Activated T-helper 9 cell treated with anti-CD3 and anti-CD28 coated beads, Interleukin-2, amount 50 U/mL, for 16 hours (primary cell): ENCODE measurements at places on chromosomes 7 and 10.

GRCh38 chr7:7148798-7149481 is 33.4 kb upstream of the C1GALT1 start:
- DNase-seq, result no peak

GRCh38 chr7:65798111-65799075 is 74.5 kb upstream of the VKORC1L1 start:
- no peak for DNase-seq

DNA sequence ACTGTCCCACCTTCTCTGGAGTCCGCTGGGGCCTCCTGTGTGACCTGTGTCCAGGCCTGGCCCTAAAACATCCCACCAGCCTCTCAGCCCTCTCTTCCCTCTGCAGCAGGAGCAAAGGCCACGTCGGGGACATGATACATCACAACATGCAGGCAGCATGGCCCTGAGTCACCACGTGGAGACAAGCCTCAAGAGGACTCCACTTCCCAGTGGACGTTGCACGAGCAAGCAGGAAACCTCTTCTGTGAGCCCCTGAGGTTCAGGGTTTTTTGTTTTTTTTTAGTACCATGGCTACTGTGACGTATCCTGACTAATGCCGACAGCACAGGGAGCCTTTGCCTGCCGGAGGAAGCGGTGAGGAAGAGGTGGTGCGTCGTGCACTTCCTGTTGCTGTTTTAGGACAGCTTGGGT is 165.9 kb downstream of the DNAJB6 start:
- DNase-seq, result peak; percentile 30

GRCh38 chr10:88459530-88459929 is 123.6 kb downstream of the RNLS start:
- no peak for DNase-seq

DNA sequence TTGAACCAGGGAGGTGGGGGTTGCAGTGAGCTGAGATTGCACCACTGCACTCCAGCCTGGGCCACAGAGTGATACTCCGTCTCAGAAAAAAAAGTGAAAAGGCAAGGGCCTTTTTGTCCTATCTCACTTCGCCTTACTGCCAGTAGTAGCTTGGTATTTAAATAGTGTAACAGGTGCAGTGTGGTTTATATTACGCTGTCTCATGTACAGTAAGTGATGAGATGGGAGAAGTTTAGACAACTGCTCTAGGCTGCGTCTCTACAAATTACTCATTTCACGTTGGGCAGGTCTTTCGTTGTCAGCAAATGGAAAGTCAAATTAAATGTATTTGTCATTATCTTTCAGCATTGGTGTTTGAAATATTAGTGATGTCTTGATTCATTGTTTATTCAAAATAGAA is 15.5 kb upstream of the PFKFB3 start:
- no peak for DNase-seq

DNA sequence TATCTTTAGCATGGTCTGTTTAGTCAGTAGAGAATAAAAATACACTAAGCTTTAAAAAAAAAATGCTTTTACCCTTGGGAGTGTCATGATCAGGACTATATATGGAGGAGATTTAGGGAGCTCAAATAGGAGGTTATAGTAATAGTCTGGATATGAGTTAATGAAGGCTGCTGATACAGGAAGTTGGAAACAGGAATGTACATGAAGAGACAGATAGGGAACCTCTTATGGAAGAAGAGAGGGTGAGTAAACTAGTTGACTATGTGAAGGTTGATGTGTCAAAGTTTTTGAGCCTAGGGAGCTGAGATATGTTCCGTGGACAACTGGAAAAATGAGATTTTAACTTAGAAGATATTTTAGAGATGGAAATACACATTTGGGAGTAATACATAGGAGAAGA is 472.0 kb upstream of the FZD8 start:
- DNase-seq, result no peak

DNA sequence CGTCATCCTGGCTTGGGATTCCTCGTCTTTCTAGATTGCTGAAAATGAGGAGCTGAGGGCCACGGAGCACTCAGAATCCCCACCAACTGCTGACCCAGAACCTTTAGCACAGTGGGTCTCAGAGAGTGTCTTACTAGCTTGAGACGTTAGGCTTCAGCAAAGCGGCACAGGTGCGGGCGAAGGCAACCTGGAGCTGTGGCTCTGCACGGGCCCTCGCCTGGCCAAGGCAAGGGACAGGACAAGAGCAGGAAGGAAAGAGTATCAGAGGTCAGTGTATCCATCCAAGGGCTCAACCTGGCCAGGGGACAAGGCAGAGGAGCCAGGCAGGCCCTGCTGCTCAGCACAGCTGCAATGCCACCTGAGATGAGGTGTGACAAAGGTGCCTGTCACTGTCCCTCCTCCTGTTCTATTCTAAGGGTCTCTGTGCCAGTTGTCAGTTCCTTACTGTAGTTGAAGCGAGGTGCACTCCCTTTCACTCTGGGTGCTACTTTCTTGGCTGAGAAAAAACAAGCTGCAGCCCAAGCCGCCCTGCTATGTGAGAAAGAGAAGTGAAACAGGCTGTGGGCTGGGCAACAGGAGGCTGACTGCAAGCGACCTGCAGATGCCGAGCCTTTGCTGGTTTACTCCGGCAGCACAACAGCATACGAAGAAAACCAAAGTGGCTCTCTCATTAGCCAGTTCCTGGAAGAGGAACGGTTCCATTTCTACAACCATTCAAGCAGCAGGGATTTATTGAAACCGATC is 33.3 kb upstream of the KDM7A start:
- peak; percentile 19 for DNase-seq

DNA sequence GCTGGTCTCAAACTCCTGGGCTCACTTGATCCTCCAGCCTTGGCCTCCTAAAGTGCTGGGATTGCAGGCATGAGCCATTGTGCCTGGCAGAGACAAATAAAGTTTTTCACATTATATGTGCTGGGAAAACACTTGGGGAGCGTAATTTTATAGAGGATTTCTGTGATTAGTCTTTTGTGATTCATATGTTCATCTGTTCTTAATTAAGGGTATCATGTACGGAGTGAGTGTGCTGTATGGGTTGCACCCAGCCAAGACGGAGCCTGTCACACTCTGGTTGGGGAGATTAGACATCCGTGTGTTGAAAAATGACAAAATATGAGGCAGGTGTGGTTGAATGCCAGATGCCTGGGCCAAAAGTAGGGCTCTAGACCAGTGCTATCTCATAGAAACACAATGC is 10.3 kb downstream of the ADRB1 start:
- no peak for DNase-seq

DNA sequence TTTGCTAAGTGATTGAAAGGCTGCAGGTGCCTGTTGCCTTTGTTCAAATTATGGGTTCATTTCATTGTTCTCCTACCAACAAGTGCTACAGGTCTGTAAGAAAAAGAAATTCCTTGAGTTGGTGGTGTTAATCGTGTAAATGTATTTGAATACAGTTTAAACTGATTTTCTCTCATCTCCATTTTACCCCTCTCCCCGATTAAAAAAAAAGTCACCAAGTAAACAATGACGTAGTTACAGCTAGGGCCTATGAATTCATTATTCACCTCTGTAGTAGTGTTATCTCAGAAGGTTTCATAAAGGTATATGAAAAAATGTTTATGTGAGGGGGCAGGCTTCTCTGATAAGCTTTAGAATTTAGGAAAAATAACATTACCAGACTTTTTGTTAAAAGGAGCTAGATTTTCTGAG is 1.1 kb downstream of the REEP3 start:
- DNase-seq, result no peak

GRCh38 chr10:89263091-89263490 is 11.5 kb upstream of the LIPA start:
- DNase-seq, result no peak

- DNase-seq, result no peak
These were observed 18.2 kb upstream of the KIAA1549 start for GRCh38 chr7:138999414-138999813.

- DNase-seq, result no peak
These were observed 40.2 kb upstream of the ATXN7L1 start for GRCh38 chr7:105916603-105917002.

GRCh38 chr10:17624996-17625395 is 7.8 kb upstream of the HACD1 start:
- DNase-seq, result no peak

- DNase-seq, result no peak
These were observed 382.8 kb downstream of the SDK1 start for GRCh38 chr7:3683546-3684539.

GRCh38 chr7:27605283-27605682 is 57.4 kb downstream of the HIBADH start:
- no peak for DNase-seq

GRCh38 chr7:103660455-103661371 is 214.7 kb upstream of the SLC26A5 start:
- DNase-seq, result no peak

GRCh38 chr10:132564690-132565089 is 27.1 kb downstream of the INPP5A start:
- no peak for DNase-seq

DNA sequence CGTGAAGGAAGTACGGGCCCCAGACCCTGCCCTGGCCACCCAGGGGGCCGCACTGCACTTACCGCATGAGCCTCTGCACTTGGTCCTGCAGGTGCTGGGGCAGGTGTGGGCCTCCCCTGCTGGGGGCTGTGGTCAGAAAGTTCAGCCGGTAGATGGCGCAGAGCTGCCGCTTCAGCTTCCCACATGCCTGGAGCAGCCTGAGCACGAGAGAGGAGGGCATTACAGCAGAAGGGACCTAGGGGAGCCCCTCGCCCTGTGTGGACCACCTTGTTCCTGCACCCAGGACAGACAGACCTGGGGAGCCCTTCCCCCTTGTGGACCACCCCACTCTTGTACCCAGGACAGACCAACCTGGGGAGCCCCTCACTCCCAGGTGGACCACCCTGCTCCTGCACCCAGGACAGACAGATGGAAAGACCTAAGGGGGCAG is 8.7 kb upstream of the PYROXD2 start:
- no peak for DNase-seq

DNA sequence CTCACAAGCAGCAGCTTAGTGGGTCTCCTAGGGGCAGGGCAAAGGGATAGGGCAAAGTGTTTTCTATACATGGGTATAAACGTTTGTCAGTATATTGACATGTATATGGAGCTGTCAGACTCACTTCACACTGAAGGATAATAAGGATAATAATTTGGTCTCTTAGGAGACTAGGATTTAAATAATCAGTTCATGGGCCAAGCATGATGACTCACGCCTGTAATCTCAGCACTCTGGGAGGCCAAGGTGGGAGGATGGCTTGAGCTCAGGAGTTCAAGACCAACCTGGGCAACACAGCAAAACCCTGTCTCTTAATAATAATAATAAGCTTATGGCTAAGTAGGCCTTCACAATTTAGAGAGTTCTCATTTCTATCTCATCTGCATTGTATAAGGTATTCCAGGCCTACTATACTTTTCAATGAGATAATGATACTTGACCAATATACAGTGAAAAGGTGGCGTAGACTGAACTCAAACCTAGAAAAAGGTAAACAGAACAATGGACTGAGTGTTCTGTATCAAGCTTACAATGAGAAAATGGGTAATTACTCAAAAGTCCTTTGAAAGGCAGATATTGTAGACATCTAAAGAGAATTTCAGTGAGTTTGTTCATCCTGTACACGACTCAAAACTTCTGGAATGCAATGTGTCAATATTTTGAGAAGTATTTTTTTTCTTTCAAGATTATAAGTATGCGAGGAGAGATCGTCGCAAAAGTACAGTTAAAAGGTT is 7.0 kb downstream of the GSAP start:
- no peak for DNase-seq

DNA sequence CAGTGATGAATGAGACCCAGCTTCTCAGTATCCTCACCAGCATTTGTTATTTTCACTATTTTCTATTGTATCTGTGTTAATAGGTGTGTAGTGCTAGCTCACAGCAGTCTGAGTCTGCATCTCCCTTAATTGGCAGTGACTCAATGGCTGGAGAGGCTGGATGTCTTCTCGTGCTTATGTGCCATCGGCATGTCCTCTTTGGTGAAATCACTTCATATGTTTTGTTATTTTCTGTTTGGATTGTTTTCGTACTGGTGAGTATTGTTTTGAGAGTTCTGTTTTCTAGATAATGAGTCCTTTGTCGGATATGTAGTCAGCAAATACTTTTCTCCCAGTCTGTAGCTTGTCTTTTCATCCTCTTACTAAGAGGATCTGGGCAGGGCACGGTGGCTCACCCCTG is 66.1 kb downstream of the AMZ1 start:
- no peak for DNase-seq

- DNase-seq, result no peak
These were observed 48.5 kb upstream of the LAMB1 start for GRCh38 chr7:108051454-108051853.

DNA sequence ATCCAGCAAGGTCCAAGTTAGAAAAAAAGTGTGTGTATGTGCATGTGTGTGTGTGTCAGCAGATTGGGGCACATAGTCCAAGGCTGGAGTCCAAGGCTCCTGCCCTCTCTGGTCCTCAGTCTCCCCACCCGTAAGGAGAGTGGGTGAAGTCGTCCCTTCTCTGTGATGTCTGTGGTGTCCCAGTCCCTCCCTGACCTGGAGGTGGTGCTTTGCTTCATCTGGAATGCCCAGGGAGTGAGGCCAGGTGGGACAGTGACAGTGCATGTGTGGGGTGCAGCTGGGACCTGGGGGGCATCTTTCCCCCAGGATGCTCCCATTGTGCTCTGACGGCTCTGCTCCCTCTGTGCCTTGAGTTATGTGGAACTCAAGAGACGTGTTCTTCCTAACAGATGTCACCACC is 18.0 kb downstream of the AQP1 start:
- DNase-seq, result no peak

- DNase-seq, result no peak
These were observed 84.7 kb downstream of the ARL5B start for GRCh38 chr10:18743926-18744325.

DNA sequence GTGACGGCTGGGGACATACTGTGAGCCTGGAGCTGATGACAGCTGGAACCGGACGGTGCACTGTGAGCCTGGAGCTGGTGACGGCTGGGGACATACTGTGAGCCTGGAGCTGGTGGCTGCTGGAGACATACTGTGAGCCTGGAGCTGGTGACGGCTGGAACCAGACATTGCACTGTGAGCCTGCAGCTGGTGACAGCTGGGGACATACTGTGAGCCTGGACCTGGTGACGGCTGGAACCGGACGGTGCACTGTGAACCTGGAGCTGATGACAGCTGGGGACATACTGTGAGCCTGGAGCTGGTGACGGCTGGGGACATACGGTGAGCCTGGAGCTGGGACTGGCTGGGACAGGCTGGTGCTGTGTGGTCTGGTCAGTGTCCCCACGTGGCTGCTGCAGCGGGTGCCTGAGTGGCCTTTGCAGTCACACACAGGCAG is 47.9 kb downstream of the PTPRN2 start:
- no peak for DNase-seq

- DNase-seq, result no peak
These were observed 164.3 kb downstream of the SUGCT start for GRCh38 chr7:40299097-40299496.

- no peak for DNase-seq
These were observed 17.2 kb upstream of the GIMAP8 start for GRCh38 chr7:150432915-150433892.

- DNase-seq, result no peak
These were observed 18.5 kb upstream of the ACBD5 start for GRCh38 chr10:27258838-27259812.

GRCh38 chr7:113373863-113374262 is 255.5 kb upstream of the SMIM30 start:
- no peak for DNase-seq

- DNase-seq, result peak; percentile 29
These were observed 552 bp downstream of the IL15RA start for GRCh38 chr10:5976512-5977470.
